Stimulated activated CD4-positive, alpha-beta T cell treated with anti-CD3 and anti-CD28 coated beads, Interleukin-2, amount 100 ng/mL, for 24 hours (primary cell): ENCODE measurements at places on chromosomes 3 and 15.
A peak's percentile ranks its signal among the peaks of the same experiment; 100 is the strongest.

DNA sequence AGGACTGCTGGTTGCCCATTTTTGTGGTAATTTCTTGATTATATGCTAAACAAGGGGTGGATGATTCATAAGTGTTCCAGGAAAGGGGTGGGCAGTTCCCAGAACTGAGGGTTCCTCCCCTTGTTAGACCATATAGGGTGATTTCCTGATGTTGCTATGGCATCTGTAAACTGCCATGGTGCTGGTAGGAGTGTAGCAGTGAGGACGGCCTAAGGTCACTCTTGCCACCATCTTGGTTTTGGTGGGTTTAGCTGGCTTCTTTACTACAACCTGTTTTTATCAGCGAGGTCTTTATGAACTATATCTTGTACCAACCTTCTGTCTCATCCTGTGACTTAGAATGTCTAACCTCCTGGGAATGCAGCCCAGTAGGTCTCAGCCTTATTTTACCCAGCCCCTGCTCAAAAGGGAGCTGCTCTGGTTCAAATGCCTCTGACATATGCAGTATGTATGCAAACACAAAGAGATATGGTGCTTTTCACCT lies 46.2 kb downstream of the C3orf38 start:
- DNase-seq, result peak; percentile 31

DNA sequence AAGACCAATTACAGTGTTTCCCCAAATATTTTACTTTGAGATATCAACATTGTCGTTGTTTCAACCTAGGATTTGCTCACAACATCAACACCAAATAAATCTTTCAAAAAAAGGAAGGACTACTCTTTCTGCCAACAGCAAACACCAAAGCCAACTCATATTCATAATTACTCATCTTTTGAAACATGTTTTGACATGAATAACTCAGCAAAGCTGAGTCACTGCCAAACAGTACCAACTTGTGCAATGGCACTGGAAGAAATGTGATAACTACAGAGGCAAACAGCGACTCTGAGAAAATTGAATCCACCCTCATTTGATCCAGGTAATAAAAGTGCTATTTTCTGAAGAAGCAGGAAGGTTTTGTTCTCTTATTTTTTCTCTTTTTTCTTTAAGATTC lies 67.2 kb downstream of the PEX5L start:
- DNase-seq, result no peak

- DNase-seq, result no peak
Measured at GRCh38 chr15:68599560-68600071, 20.8 kb downstream of the CORO2B start.

DNA sequence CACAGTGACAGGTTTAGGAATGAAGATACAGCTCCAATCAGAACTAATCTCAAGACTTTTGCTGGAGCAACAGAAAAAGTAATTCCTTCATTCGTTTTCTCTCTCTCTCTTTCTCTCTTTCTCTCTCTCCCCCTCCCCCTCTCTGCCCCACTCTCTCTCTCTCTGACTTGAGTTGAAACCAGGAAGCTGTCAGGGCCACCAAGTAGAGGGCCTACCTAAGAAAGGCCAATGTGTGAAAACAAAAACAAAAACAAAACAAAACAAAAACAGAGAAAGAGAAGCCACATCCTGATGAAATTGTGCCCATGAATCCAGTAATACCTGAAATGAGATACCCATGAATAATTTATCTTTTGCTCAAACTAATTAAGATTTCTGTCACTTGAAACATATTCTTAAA lies 72.9 kb downstream of the ATP8B4 start:
- DNase-seq, result no peak

- DNase-seq, result no peak
Measured at GRCh38 chr3:190017521-190018288, 103.0 kb downstream of the P3H2 start.

DNA sequence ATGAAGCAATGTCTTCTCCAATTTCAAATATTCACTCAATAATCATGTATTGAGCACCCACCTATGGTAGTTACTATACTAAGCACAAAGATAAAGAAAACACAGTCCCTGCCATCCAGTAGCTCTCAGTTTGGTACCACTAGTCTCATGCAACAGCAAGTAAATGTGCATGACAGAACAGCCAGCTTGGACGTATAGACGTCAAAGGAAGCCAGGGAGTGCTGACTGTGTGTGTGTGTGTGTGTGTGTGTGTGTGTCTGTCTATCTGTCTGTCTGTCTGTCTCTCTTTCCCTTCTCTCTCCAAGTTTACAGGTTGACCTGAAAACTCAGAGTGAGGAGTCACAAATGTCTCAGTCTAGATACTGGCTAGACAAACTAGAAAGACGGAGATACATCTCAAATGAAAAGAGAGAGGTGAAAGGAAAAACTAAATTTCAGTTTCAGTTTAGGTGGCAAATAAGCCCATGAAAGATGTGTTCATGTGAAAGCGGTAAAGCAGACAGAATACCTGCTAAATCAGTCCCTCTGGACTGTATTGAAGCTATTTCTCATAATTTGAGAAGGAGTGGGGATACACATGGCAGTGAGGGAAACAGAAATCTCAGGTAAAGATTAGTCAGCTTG lies 141.1 kb upstream of the PTPRG start:
- no peak for DNase-seq

- DNase-seq, result no peak
Measured at GRCh38 chr3:107781253-107781652, 258.5 kb downstream of the BBX start.

DNA sequence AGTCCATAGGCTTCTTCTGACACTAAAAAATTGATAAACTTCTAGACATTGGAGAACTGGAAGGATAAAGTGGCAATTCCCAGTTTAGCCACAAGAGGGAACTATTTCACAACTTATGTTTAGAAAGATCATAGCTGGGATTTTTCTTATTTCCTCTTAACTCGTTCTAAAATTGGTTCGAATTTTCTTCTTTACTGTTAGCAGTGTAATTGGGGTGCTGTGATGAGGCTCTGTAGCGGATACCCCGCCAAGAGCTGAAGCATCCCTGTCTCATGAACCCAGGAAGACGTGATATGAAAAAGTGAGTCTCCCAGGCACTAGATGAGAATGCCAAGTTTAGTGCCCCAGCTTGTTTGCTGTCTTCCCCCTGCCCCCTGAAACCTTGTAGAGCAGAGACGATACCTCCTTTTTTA lies 85.1 kb downstream of the PDCD6IP start:
- no peak for DNase-seq

- DNase-seq, result no peak
Measured at GRCh38 chr3:124483915-124484470, 246.3 kb upstream of the UMPS start.

DNA sequence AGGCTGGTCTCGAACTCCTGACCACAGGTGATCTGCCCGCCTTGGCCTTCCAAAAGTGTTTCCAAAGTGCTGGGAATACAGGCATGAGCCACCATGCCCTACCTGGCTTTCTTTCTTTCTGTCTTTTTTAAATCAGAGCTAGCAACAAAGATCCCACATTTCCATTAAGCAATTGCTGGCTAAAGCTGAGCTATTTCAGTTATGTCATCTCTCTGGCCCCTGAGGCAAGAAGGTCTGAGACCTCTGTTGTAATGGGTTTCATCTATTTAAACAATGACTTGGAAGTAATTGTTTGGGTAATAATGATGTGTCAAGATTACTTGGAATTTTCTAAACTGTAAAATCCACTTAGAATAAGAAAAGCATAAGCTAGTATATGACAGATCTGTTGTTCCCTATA lies 30.2 kb upstream of the CRBN start:
- no peak for DNase-seq

GRCh38 chr15:31357148-31357547 lies 30.5 kb downstream of the KLF13 start:
- no peak for DNase-seq

- DNase-seq, result no peak
Measured at GRCh38 chr3:182967218-182968204, 12.8 kb downstream of the DCUN1D1 start.

DNA sequence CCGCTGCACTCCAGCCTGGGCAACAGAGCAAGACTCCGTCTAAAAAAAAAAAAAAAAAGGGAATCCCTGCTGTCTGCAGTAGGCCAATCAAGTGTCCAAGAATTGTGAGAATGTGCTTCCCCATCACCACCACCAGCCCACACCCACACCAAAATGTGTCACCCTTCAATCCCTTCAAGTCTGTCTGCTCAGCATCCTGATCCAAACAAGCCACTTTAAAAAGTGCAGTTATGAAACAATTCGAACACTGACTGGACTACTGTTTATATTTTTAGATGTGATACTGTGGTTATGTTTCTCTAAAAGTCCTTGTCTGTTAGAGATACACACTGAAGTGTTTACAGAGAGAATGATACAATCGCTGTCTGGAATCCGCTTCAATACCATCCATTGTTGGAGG lies 78.1 kb upstream of the CGNL1 start:
- no peak for DNase-seq

DNA sequence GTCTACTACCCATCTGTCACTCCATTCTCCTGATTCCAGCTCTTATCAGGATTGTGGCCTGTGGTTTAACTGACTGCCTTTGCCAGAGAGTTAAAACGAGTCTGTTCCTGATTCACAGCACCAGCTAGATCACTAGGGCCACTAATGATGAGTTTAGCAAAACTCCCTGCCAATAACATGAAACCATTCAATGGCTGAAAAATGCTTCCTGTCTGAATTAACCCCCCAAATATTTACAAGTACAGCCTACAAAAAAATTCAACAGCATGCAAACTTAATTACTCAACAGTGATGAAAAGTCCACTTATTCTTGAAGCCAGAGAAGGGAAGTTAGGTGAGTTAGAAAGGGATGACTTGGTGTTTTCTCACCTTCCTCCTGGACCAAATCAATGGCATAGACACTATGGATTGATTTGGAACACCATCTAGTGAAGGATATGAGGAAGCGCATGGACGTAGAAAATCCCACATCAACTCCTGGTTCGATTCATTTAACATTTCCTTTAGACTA lies 141.4 kb downstream of the TGFBR2 start:
- no peak for DNase-seq

- no peak for DNase-seq
Measured at GRCh38 chr3:178146406-178146831, 389.8 kb upstream of the KCNMB2 start.

DNA sequence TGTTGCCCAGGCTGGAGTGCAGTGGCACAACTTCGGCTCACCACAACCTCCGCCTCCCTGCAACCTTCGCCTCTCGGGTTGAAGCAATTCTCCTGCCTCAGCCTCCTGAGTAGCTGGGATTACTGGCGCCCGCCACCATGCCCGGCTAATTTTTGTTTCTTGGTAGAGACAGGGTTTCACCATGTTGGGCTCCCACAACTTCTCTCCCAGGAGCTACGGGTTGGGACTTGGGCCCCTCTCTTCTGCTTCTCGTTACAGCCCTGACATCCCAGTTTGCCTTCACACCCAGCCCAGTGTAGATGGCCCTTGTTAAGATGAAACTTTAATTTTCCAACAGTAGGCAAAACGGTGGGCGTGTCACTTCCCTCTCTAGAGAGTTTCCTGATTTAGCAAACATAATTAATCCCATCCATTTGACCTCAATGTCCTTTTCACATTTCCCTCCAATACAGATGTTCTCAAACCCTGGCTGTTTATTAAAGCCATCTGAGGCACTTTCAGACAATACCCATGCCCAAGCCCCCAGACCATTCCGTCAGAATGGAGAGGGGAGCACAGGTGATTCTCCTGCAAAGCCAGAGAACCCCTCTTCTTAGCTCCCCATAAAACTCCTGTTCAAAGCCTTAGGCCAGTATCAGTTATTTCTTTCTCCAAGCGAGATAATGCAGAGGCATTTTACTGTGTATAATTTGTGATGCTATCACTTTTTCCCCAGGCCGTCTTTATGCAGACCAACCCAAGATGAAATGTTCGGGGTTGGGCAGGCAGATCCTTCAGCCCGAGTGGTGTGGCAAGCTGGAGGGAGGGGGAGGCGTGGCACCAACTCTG lies 245.7 kb downstream of the XXYLT1 start:
- no peak for DNase-seq

- no peak for DNase-seq
Measured at GRCh38 chr3:25156626-25157025, 271.4 kb upstream of the RARB start.

- no peak for DNase-seq
Measured at GRCh38 chr15:81809543-81809942, 236.3 kb downstream of the MEX3B start.

DNA sequence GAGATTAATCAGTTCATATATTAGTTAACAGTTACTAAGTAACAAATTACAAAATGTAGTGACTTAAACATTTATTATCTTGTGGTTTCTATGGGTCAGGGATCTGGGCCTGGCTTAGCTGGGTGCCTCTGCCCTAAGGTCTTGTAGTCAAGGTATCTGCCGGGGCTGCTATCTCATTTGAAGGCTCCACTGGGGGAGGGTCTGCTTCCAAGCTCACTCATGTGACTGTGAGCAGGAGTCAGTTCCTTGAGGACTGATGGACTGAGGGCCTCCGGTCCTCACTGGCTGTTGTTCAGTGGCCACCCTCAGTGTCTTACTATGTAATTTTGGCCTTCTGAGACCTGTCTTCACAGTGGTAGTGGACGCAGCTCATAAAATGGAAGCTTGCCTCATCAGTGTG lies 135.9 kb upstream of the PLXNA1 start:
- DNase-seq, result no peak

- no peak for DNase-seq
Measured at GRCh38 chr3:28586325-28586724, 237.7 kb upstream of the AZI2 start.

DNA sequence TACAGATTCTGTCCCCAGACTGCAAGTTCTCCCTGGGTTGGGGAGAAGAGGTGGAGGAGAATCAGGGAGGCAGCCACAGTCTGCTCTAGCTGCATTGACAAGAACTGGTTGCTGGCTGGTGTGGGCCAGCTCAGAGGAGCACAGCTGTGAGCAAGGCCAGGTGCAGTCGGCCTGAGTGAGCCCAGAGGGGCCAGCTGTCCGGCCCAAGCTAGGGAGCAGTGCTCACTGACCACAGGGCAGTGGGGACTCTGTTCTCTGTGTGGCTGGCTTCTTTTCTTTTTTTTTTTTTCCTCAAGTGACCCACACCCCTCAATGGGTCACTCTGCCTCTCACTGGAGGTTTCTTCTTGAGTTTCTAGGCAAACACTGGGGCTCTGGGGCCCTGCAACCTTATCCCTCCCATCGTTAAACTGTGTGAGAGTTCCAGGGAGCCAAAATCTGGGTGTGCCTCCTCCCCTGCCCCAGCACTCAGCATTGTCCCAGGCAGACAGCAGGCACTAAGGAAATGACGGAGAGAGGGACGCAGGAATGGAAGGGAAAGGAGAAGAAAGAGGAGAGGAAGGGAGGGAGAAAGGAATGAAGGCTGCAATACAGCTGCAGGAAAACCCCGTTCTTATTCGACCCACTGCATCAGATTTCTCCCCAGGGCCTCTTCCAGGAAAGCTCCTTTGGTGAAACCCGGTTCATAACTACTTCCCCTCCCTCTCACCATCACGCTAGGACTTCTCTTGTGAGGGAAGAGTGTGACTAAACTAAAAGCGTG lies 37.7 kb upstream of the HES1 start:
- no peak for DNase-seq
